Heart left ventricle (tissue), 16 donors: ENCODE measurements at places on chromosomes 1 and 21.
A peak's percentile ranks its signal among the peaks of the same experiment; 100 is the strongest.

GRCh38 chr1:46820560-46821060, 21.8 kb downstream of the CYP4B1 start:
- DNase-seq, result no peak

- no peak for DNase-seq
Observed at GRCh38 chr1:43818691-43819090, 111.4 kb downstream of the ST3GAL3 start.

GRCh38 chr1:67766141-67766978, 66.9 kb downstream of the GNG12 start:
- DNase-seq, result peak; percentile 31

GRCh38 chr1:98264727-98265126, 343.9 kb upstream of the DPYD start:
- DNase-seq, result no peak

GRCh38 chr1:41230656-41231055, 11.4 kb downstream of the SCMH1 start:
- no peak for DNase-seq

DNA sequence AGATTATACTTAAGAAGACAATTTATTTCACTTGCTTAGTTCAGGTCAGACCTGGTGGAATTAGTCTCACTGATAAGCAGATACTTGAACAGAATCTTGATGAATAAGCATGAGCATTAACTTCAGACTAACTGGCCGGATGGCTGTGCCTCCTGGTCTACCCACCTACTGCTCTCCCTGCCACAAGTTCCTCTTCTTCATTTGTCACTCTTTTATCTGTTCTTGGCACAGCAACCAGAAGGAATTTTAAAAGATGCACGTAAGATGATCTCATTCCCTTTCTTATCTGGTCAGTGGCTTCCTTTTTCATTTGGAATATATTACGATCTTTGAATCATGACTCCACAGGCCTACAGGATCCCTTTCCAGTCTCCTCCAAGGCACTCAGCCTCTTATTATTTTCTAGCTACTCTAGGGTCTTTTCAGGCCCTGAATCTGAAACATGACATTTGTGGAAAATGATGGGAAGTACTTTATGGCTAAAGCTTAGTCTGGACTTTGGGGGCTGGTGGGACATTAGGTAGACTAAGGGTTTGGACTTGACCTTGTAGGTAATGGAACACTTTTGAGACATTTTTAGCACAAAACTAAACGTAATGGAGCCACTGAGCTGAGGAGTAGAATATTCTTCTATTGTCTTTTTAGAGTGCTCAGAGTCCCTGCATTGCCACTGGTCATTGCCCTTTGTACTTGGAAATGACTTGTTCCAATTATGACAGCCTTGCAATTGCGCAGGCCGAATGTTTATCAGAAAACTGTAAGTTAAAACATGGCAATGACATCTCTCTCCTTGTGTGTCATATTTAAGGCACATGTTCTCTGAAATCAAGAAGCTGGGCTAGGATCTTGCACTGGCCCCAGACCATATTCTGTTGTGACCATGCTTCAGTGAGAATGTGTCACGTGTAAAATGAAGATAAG, 16.0 kb downstream of the ST6GALNAC3 start:
- DNase-seq, result no peak

- DNase-seq, result no peak
Observed at GRCh38 chr1:41812051-41812450, 106.7 kb downstream of the HIVEP3 start.

DNA sequence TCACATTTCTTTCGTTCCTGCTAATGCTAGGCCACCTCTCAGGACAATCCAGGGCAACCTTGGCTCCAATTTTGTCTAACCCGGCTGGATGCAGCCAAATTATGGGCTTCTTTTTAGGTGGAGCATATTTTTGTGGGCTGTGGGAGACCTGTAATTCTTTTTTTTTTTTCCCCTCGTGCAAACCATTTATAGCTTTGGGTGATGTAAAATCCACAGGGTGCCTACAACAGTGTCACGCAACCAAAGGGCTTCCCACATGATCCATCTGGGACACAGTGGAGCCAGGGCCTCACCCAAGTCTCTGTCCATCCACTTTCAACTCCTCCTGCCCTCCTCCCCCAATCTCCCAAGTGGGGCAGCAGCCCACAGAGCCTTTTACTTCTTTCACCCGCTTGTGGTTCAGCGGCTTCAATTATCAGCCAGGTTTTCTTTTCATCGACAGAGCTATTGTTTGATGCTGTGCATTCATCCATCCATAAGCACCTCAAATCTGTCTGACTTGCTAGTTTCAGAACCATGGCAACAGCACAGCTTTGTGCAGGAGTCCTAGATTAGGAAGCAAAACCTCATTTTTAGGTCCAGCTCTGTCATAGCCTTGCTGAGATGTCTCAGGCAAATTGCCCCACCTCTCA, 10.0 kb upstream of the OVAAL start:
- no peak for DNase-seq

GRCh38 chr1:88296642-88297041, 387.4 kb upstream of the PKN2 start:
- no peak for DNase-seq

DNA sequence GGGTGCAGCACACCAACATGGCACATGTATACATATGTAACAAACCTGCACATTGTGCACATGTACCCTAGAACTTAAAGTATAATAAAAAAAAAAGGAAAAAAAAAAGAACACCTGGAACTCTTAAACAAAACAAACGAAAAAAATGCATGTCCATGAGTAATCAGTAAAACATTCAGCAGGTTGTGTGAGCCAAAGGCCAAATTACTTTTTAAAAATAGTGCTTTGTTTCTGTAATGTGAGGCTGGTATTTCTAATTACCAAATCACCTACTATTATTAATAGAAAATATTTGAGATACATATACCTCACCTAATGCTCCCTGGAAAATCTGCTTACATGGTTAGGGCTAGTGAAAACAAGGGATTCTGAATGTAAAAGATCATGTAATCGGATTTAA, 294.4 kb upstream of the NR5A2 start:
- DNase-seq, result no peak

GRCh38 chr21:33496345-33496744, 4.8 kb upstream of the DNAJC28 start:
- DNase-seq, result no peak
